ENCODE measurements at places on chromosomes 5 and 9.

DNA sequence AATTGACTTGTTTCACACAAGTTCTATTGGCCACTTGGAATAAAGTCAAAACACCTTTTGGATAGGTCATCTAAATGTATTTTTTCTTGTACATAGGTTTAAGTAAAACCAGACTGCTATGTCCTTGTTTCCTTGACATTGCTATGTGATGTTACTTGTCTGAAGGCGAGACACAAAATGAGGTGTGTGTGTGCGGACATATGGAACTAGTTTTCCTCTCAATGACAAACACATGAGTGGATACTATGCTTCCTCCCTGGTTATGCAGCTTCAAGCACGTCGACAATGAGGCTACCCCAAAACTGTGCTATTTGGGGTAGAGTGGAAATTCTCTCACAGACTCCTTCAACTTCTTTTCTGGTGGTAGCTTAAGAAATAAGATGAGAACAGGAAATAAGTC lies 276.8 kb downstream of the GAS1 start:
- DNase-seq: no peak

DNA sequence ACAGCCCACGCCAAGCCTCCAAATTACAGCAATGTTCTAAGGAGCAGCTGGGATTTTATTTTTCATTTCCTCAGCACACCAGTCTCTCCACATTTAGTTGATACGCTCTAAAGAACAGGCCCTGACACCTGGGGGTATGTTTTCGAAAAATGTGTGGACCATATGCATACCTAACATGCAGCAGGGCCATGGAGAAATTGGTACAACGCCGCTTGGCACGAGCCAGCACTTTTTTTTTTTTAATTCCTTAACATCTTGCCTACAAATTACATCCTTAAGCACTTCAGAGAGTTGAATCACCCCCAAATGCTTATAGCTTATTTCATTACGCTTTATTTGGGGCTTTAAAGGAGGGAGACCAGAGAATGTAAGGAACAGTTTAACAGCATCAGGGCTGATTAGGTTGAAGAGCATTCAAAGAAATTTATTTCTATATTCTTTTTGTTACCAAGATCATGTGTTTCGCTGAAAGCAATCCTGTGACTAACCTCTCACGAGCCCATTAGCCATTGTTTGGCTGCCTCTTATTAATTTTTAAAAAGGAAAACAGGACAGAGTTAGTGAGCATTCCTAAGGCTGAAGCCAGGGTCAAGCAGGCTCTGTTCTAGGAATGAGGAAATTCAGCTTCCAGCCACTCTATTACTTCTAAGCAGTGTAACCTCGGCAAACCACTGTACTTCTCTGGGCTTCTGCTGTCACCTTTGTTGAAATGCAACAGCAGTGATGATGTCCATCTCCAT lies 173.8 kb downstream of the ACTL7B start:
- DNase-seq: no peak

- no peak for DNase-seq
Measured at GRCh38 chr5:154138701-154139100, 51.8 kb upstream of the GALNT10 start.

- DNase-seq: no peak
Measured at GRCh38 chr5:6066016-6066415, 312.3 kb downstream of the MED10 start.

GRCh38 chr5:1503241-1504068 lies 20.3 kb downstream of the LPCAT1 start:
- peak; percentile 85 for DNase-seq

GRCh38 chr5:83745816-83746215 lies 25.2 kb upstream of the HAPLN1 start:
- DNase-seq: no peak

All from GM12865 (cell line).